ENCODE measurements at places on chromosomes 1 and 21.

DNA sequence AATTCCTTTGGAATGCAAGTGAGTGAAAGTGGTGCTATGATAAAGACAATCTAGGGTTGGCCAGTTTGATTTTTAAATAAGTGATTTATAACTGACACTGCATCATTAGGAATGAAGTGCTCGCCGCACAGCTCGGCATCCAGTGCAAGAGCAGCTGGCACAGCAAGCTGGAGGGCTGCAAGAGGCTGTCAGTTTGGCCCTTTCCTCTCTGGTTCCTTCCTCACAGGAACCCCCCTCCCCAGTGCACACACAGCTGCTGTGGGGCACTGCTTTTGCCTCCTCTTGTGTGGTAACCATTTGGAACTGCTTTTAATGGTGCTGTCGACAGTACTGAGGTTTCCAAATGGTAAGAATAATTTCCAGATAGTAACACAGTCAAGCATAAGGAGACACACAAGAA is 10.4 kb upstream of the BCAR3 start:
- no peak for DNase-seq

DNA sequence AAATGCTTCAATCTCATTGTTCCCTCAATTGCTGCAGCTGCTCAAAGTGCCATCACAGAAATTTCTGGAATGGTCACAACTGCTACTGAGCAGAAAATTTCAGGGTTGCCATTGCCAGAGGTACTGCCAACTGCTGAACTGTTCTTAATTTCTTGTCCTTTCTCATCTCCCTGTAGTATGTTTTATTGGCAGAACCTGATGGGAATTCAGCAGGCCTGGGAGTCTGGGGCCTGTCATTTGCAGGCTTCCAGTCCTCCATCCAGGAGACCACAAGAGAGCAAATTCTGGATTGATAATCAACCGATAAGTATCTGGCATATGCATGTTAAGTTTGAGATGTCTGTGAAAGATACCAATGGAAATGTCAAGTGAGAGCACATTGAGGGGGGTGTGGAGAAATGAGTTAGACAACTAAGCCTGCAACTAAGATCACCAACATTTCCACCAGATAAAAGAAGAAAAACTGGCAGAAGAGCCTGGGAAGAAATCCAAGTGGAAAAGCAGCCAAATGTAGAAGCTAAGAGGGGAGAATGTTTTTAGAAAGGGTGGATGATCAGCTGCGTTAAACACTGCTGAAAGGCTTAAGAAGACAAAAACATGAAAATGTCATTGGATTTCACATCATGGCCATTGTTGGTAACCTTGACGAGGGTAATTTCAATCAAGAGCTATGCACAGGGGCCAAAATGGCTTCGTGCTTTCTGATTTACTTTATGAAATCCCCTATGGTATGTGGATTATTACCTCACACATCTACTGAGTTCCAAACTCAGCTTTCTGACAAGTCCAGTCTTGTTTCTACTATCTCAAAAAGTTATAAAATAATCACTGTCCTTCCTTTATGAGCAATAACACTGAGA is 648.1 kb downstream of the PLPP3 start:
- no peak for DNase-seq

- no peak for DNase-seq
These were observed 33.1 kb downstream of the ZMYND12 start for GRCh38 chr1:42422737-42423136.

- DNase-seq: no peak
These were observed 19.7 kb downstream of the PRAMEF1 start for GRCh38 chr1:12810691-12811408.

GRCh38 chr1:245256528-245256927 is 101.7 kb downstream of the KIF26B start:
- DNase-seq: no peak

- no peak for DNase-seq
These were observed 6.9 kb downstream of the USP48 start for GRCh38 chr1:21775985-21776562.

GRCh38 chr1:222749927-222750326 is 12.9 kb downstream of the FAM177B start:
- no peak for DNase-seq

GRCh38 chr1:36689992-36690391 is 207.3 kb upstream of the CSF3R start:
- DNase-seq: no peak

DNA sequence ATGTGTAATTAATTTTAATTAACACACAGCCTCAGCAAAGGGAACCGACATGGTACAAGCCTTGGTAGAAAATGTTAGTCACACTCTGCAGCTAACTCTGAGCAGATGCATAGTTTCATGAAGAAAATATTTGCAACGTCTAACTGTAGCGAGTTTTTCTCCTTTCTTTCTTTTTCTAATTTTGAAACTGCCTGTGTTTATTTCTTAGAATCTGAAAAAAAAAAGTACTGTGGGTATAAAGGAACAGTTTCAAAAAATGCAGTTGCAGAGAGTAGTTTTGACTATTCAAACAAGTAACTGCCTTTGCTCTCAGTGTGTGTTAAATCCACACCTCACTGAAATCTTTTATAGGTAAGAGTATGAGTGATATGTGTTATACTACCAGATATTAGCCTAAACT is 149.9 kb upstream of the C1orf105 start:
- DNase-seq: no peak

DNA sequence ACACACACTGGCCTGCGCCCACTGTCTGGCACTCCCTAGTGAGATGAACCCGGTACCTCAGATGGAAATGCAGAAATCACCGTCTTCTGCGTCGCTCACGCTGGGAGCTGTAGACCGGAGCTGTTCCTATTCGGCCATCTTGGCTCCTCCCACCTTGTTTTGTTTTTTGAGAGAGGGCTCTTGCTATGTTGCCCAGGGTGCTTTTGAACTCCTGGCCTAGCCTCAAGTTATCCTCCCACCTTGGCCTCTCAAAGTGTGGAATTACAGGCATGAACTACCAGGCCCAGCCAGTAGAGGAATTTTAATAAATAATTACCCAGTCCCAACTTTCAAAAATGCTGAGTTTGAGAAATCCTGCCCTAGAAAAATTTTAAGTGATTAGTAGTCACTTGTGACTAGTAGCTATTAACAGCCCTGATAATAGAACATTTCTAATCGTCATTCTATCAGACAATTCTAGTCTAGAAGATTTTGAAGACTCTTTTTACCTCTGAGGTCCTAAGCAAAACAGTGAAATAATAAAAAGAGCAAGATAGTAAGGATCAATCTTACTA is 30.9 kb upstream of the SLC35D1 start:
- no peak for DNase-seq

DNA sequence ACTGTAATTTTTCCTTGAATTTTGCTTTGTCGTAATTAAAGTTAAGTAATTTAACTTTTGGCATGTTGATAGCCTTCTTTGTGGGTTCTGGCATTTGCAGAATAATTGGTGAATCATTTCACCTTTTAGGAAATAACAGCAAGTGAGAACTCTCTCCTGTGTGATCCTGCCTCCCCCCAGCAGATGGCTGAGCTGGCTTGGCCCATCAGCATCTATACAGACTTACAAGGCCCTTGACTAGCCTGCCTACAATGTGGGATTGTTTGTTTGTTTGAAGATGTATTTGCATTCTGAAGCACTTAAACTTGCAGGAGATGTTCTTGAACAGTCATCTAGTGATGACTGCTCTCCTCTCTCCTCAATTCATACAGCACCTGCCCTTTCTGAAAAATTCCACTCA is 55.9 kb downstream of the MACO1 start:
- no peak for DNase-seq

Data from stimulated activated CD4-positive, alpha-beta T cell treated with anti-CD3 and anti-CD28 coated beads, Interleukin-2, amount 100 ng/mL, for 24 hours (primary cell).